Head of caudate nucleus (tissue), 42 donors: ENCODE measurements at places on chromosomes 1 and 21.

GRCh38 chr21:44255511-44255981, 6.2 kb downstream of the DNMT3L start:
- no peak for DNase-seq

DNA sequence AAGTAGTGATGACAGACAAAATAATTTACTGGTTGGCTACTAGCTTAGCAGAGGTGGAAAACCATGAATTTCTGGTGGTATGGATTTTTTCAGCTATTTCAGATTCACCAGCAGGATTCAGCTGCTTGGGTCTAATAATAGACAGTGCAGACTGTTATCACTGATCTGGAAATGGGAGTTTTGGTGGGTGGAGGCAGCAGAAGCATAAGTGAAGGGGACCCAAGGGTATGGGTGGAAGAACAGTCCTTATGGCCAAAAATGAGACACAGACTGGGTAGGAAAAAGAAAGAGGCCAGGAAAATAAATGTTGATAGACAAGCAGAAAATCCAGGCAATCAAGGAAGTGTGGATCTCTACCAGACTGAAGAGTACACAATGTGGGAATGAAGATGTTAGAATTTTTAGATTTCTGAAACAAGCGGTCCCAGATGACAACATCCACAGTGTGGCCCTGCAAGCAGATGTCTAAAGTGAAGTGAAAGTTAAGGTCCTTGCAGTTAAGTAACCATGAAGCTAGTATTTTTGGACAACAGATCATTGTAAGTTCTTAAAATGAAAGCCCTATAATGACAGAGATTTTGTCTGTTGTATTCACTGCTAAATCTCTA, 24.7 kb downstream of the LYST start:
- no peak for DNase-seq

DNA sequence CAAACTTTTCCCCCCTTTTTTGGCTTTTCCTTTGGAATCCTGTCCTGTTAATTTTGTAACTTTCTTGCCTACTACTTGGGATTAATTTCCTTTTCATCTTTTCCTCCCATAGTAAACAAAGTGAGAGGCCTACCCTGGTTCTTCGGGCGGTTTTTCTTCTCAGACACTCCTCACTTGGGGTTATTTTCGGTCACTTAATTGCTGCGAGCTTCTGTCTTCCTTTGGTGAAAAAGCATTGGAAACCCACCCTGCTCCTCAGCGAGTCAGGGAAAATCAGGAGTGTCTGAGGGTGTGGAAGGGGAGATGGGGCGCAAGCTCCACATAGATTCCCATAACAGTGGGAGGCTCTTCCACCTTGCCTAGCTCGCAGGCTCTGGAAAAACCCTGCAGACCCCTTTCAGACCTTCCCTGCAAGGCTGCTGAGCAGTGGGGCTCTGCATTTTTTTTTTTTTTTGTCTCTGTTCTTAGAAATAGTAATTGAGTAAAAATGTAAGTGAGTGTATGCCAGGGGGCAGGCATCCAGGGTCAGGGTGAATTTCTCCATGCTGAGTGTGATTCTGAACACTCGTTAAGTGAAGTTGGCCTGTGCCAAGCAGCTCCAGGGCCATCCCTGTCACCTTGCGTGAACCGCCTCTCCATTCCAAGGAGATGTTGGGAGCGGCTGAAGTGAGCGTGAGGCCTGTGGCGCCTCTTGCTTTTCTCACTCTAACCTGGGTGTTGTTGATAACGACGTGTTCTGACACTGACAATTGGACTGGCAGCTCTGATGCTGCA, 20.3 kb downstream of the TGFB2 start:
- DNase-seq: no peak

DNA sequence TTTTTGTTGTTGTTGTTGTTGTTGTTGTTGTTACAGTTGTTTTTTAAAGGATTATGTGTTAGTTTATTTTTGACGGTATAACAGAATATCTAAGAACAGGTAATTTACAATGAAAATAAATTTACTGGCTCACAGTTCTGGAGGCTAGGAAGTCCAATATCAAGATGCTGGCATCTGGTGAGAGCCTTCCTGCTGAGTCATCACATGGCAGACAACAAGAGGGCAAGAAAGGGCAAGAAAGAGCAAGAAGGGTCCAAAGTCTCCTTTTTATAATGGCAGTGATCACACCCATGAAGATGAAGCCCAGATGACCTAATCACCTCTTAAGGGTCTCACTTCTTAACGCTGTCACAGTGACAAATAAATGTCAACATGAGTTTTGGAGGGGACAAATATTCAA, 142.1 kb downstream of the NEGR1 start:
- no peak for DNase-seq

DNA sequence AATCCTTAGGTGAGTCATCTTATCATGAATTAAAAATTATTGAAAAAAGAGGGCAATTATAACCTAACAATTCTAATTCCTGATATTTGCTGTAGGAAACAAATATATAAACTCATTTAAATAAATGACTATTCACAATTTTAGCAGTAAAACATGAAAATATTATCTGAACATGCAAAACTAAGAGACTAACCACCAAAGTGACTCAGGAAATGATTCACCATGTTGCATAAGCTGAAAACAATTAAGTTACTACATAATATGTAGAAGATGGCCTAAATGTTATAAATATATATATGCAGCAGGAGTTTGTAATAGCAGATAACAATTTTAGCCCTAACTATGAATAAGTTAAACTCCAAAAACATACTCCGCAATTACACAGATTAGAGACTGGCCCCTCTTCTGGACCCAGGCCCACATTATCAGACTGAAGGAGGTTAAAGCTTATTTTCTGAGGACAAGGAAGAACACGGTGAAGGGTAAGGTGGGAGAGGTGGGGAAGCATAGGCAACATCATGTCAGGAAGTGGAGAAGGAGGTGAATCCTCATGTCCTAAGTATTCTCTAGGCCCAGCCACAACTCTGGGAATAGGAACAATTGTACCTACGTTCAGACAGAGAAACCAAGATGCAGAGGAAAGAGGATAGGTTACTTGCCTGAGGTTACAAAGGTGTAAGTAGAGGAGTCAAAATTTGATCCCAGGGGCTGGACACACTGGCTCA, 15.6 kb upstream of the AIM2 start:
- no peak for DNase-seq

DNA sequence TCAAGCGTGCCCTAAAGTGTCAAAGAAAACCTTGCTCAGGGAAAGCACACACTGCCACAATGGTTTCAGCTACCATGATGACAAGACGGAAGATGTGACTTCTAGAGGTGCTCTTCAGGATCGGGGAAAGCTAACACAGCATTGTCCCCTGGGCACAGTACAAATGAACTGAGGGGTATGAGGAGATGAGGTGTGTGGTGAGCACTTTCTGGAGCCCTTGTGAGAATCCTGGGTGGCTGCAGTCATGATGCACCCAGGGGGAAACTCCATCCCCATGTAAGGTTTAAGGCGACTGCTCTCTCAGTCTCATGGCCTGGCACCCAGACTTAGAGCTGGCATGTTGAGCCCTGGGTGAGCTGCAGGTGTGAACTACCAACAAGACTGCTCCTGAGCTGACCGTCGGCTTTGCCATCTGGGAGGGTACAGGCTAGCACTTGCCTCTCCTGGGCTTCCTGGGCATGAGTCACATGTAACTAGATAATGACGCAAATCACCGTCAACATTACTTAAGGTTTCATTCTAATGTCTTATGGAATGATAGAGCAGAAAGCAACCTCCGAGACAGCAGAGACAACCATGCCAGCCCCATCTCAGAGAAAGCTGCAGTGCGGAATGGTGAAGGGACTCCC, 144.6 kb downstream of the CLIC6 start:
- no peak for DNase-seq

DNA sequence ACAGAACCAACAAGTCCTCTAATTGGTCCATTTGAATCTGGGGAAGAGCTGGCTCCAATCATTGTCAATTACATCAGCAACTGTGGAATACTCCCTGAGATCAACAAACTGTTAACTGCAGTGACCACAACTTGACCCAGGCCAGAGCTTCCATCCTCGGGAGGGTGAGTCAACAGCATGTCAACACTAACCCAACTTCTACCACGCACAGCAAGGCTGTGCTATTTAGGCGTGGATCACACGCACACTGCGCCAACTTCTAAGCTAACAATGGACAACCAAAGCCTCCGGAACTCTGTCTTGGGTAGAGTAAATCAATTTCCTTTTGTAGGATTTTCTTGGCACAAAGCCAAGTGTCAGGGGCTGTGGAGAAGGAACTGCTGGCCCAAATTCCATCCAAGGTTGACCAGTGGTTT, 30.4 kb downstream of the APP start:
- peak; percentile 24 for DNase-seq

- peak; percentile 60 for DNase-seq
Observed at GRCh38 chr1:54052431-54052933, 522 bp downstream of the TMEM59 start.

GRCh38 chr1:112711041-112711440, 4.1 kb downstream of the PPM1J start:
- no peak for DNase-seq

DNA sequence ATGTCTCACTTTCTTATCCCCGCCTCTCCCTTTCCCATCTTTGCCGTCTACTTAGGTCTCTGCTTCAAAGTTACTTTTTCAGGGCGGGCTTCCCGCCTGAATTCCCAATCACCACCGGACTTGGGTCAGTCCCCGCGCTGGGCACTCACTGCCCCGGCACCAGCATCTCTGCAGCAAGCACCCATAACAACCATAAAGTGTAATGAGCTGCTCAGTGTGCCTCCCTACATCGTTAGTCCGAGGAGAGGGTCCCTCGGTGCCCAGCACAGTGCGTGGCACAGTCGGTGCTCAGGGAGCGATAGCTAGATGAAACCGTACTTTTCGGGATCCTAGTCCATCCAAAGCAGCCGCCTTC, 633 bp upstream of the CTPS1 start:
- no peak for DNase-seq

GRCh38 chr1:201400852-201401230, 1.7 kb upstream of the LAD1 start:
- no peak for DNase-seq

- no peak for DNase-seq
Observed at GRCh38 chr1:219398815-219399396, 214.0 kb downstream of the ZC3H11B start.

- DNase-seq: no peak
Observed at GRCh38 chr1:19065526-19066247, 109.2 kb upstream of the IFFO2 start.

DNA sequence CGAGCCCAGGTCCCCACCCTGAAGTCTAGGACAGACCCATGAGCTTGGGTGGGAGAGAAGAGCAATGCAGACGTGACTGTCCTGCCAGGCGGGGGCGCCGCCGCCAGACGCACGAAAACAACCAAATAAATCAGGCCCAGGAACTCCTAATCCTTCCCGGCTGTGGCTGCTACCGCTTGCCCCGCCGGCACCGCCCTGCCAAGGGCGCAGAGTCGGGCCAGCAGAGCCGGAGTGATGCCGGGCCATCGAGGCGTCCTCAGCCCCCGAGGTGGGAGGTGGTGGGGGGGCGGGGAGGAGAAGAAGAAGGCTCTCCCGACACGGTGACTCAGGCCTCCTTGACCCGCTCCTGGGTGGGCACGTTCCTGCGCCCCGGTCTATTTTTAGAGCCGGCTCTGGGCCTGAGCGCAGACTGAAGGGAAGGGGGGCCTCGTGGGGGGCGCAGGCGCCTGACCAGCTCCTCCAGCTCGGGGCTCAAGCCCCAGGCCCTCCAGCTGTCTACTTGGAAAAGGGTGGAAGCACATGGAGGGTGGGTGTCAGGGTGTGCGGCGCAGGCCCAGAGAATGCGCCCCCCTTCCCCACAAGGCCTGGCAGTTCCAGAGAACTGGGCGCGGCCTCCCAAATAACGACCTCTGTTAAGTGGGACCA, 10.7 kb upstream of the COL16A1 start:
- DNase-seq: peak; percentile 49

- no peak for DNase-seq
Observed at GRCh38 chr21:39637971-39638240, 25.2 kb downstream of the B3GALT5 start.

- no peak for DNase-seq
Observed at GRCh38 chr1:229195246-229195645, 75.7 kb upstream of the RAB4A start.

- DNase-seq: peak; percentile 82
Observed at GRCh38 chr1:84772428-84772943, 82.2 kb upstream of the SSX2IP start.

DNA sequence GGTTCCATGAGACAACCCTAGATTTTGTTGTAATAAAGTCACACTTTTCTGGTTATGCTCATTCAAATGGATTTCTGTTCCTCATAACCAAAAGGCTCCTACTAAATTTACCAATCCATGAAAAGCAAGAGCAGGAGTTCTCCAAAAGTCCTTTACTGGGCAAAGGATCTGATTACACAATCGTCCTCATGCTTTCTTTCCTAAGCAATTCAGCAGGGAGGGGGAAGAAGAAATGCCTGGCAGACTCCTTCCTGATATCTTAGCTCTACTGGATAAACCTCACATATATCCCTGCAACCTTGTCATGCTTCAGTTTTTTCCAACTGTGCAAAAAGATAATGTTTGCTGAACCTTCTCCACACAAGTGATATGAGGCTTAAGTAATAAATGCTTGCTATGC, 67.6 kb upstream of the GUCA2B start:
- DNase-seq: no peak

DNA sequence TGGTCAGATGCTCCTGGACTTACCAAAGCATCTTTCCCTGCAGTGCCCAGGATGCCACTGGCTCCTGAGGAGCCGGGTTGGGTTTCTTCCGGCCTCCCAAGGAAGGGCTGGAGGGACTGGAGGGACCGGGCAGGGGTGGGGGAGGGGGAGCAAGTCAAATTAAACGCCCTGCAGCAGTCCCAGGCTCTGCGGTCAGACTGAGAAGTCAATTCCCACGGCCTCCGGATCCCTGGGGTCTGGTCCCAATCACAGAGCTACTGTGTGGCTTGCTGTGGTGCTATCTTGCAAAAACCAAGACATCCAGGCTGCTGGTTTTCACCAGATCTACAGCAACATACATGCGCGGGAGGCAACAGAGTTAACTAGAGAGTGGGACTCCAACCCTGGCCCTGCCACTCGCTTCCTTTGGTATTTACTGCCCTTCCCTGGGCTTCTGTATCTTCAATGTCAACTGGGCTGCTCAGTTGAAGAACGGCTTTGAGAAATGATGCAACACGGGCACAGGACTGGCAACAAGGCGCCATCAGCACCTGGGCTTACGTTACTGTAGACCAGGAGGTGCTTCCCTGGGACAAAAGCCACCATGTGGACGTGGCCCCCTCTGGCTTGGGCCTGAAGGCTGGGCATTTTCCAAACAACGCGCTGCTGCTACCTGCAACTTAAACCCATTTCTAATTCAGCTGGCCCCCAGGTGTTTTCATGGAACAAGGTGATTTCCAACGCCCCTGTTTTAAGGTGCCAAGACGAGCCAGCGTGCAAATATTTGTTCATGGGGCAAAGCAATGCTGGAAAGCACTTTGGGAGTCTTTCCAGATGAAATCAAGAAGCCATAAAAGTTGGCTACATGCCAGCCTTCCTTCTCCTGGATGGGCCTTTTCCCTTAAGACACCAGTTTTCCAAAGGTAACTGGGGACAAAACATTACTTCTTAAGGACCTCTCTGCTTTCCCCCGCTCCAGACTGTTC, 11.5 kb downstream of the RCC2 start:
- no peak for DNase-seq

DNA sequence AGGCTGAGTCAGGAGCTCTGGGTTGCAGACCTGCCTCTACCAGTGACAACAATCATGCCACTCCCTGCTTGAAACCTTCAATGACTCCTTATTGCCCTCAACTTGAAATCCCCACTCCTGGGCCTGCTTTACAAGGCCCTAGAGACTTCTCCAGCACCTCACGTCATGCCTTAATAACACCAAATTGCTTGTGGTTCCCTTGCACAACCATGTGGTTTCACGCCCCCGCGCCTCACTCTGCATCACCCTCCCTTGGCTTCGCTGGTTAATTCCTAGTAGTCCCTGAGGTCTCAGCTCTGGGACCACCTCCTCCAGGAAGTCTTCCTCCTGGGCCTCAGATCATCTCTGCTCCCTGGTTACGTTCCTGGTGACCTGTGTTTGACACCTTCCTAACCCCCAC, 33.0 kb downstream of the EPHA2 start:
- no peak for DNase-seq
